ENCODE measurements at places on chromosomes 7 and 10.

DNA sequence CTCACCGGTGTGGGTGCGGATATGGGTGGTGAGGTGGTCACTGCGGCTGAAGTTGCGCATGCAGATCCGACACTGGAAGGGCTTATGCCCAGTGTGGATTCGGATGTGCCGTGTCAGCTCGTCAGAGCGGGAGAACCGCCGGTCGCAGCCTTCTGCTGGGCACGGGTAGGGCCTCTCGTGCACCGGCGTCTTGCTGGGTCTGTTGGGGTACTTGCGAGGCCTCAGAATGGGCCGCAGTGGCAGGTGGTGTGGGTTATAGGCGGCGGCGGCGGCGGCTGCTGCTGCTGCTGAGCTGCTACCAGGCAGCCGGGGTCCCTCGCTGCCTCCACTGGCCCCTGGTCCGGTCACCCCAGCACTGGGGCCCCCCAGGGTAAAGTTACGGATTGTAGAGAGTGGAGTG is 2.7 kb downstream of the EGR2 start:
- DNase-seq: no peak

GRCh38 chr7:1679966-1680730 is 10.1 kb downstream of the ELFN1 start:
- DNase-seq: no peak

GRCh38 chr7:157065046-157065445 is 54.6 kb upstream of the MNX1 start:
- no peak for DNase-seq

DNA sequence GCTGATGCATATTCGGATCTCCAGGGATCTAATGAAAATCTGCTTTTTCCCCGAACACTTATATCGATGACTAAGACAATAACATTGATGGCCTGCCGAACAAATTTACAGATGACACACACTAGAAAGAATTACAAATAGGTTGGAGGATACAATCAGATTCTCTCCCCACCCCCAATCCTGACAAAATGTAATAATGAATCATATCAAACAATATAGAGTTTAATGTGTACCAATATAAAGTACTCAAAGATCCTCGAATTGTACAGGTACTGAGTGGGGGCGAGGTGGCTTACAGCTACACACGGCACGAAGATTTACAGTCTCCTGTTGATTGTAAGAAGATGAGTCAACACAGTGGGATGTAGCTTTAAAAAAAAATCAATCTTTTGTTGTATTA is 182.7 kb upstream of the MKLN1 start:
- no peak for DNase-seq

- DNase-seq: no peak
Observed at GRCh38 chr7:27693794-27694193, 31.1 kb upstream of the HIBADH start.

DNA sequence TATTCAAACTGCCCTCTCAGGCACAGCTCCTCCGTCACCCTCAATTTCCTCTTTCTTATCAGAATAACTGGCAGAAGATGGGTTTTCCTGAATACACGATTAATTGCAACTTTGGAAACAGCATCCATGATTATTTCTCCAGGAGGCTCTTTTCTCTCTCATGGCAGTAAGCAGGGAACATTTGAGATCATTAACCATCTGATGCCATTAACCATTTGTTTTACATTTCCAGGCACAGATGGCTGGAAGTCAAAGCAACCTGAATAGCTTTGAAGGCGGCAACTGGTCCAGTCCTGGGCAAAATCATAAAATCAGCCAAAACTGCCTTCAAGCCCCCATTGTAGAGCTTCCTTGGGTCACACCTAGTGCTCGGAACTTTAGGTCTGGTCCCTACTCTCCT is 289.5 kb upstream of the AOAH start:
- DNase-seq: no peak

DNA sequence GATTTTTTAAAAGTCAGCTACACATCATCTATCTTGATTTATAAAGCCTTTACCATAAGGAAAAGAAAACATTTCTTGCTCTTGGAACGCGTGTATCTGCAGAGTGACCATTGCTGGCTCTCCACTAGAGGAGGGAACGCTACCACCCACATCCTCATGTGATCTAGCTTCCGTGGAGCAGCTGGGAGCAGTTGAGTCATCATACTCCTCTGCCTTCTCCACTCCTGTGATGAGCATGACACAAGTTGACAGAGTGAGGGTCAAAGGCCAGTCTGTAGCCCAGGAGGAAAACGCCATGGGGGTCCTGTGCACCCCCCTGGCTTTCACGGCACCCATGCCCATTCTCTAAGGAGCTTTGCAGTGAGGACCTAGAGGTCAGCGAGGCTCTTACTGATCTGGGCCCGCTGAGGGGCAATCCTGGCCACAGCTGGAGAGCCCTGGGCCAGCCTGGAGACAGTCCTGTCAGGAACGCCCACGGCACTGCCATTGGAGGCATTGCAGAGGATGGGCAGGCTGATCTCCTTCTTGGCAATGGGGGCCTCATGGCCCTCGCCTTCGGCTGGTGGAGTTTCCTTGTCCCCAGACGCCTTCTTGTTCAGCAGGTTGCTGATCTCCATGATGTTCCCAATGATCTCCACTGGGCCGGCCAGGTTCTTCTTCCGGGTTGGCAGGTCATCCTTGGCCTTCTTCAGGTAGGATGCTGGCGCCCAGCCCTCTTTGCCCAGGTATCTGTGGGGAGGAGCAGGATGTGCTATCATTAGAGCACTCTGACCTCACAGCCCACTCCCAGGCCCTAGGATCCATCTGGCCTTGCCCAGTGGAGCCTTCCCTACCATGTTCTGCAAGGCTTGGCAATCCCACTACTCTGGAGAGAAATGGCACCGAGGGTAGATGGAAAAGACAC is 119.2 kb downstream of the NEURL1 start:
- no peak for DNase-seq

- DNase-seq: no peak
Observed at GRCh38 chr10:122128357-122128756, 139.4 kb downstream of the TACC2 start.

DNA sequence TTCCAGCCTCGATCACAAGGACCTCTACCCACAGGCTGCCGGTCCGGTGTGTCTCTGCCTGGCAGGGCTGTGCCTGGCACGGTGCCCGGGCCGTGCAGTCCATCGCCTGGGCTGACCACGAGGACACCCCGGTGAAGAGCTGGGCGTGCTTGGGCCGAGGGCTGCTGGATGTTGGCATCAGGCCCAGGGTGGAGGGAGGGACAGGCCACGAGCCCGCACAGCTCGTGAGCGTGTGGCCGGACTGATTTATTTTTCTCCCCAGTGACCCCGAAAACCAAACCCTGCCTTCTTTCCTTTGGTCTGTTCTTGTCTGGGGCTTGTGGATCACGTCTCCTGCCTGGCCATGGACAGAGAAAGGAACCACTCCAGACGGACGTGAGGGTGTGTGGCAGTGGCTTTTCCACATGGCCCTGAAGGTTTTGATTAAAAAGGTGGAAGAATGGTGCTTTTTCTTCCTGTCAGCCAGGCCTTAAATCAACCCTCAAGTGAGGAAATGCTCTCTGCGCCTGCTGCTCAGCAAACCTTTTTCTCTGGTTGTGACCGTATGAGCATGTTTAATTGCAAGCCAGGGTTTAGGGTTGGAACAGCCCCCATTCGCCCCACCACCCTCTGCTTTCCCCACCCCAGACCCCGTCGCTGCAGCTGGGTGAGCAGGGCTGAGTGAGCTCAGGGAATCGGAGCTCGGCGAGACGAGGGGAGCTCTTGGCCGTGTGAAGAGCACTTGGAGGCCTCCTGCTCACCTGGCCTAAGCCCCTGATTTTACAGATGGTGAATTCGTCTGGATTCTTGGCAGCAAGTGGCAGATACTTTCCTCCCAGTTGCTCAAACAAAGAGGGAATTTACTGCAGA is 130.1 kb downstream of the RGS10 start:
- DNase-seq: no peak

All from activated CD4-positive, alpha-beta T cell treated with anti-CD3 and anti-CD28 coated beads for 48 hours (primary cell).